Fibroblast of lung (primary cell): ENCODE measurements at places on chromosomes 11 and 22.

- DNase-seq: peak; percentile 95
These were observed 33.6 kb downstream of the TMEM184B start for GRCh38 chr22:38239101-38239761.

DNA sequence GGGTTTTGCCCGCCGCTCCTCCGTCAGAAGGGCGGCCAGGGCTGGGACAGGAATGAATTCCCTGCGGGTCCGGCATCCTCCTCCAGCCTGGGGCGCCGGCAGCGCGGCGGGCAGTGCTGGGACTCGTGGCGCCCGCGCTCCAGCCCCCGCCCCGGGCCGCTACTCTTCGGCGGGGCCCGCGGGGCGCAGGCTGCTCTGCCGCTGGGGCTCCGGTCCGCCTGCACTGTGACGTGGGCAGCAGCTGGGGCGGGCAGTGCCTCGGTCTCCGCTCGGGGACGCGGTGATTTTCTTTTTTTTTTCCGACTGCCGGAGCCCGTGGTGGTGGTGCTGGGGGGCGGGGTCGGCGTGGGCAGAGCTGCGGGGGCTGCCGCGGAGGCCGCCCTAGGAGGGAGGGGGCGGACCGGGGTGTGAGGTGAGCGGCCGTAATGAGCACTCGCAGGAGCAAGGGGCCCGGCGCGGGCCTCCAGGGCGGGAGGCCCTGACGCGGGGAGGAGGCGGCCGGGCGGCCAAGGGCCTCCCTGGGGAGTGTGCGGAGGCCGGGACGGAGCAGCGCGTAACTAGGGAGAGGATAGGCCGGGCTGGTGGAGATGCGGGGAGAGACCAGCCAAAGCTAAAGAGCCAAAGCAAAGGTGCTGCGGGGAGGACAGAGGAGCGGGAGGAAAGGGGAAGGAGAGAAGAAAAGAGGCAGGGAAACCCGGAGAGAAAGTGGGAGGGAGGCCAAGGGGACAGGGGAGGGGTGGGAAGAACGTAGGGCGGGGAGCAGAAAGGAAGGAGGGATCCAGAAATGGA lies 73.3 kb upstream of the ZBED5 start:
- peak; percentile 93 for DNase-seq

- DNase-seq: no peak
These were observed 6.5 kb downstream of the MRPL23 start for GRCh38 chr11:1953489-1954266.

DNA sequence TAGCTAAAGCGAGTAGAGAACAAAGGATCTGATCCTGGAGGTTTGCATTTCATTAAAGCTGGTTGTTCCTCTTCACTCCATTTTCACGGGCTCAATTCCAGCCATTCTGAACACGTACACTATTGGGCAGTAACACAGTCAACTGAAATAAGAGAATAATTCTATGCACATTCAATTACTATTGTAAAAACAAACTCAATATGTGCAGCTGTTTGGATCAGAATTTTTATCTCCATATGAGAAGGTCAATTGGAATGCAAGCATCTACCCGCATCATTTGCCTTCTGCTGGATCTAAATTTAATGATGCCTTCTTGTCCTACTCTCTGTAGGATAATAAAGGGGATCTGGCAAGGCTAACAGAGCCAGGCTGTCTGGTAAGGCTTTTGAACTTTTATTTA lies 562.8 kb upstream of the CCDC179 start:
- peak; percentile 36 for DNase-seq

DNA sequence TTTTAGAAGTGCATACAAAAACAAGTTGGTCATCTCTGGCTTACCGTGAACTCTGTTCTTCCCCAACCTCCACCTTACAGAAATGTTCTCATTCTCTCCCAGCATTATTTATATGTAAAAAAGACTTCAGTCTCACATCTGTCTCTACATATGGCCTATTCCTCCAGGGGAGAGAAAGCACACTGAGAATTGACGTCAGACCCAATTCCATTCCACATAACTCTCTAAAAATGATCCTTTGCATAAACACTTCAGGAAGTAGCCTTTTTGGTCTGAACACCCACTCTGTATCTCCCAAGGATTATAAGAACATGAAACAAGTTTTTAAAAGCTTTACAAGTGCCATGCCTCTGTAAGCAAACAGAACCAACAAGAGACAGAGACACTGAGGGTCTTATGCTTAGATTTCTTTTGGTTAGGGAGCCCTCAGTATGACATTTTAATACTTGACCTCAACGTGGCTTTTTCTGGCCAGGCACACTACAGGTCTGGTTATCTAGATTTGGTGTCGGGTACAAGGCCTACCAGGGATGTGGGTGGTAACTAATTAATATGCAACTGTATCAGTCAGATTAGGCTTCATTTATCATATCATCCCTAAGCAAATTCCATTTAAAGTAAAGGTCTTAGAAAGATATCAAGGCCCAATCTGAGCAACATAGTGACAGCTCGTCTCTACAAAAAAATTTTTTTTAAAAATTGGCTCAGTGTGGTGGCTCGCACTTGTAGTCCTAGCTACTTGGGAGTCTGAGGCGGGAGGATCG lies 48.5 kb upstream of the PPP2R1B start:
- peak; percentile 70 for DNase-seq

- DNase-seq: no peak
These were observed 21.2 kb downstream of the SLC5A12 start for GRCh38 chr11:26700574-26701235.

GRCh38 chr11:3224401-3225057 lies 5.9 kb upstream of the MRGPRG start:
- no peak for DNase-seq

DNA sequence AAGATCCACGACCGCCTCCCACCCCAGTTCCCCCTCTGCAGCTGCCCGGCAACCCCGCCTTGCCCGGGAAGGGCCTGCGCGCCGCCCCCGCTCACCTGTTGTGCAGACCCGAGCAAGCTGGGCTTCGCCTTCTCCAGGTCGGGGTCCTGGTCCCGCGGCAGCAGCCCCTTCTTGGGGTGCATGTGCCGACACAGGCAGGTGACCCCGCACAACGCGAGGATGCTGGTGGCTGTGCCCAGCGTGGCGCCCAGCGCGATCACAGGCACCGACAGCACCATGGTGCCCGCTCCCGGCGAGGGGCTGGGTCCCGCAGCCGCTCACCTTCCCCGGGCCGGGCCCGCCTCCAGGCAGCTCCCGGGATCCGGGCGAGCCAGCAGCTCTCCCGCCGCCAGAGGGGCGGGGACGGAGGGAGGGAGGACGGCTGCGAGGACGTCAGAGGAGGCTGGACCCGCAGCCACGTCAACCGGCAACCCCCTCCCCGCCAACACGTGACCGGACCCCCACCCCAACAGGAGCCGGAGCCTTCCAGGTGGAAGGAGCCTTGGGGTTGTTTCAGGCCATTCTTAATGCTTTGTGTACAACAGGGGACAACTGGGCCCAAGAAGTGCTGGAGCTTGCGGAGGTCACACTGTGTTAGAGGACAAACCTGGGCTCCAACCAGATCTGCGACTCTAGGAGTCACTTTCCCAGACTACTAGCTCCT lies at the start of gene SYT13:
Gene SYT13, minus strand, starts transcription at position 412 of the 703 bp plus-strand sequence. Its CDS starts 134 bp downstream, at position 278.
- DNase-seq: peak; percentile 13

DNA sequence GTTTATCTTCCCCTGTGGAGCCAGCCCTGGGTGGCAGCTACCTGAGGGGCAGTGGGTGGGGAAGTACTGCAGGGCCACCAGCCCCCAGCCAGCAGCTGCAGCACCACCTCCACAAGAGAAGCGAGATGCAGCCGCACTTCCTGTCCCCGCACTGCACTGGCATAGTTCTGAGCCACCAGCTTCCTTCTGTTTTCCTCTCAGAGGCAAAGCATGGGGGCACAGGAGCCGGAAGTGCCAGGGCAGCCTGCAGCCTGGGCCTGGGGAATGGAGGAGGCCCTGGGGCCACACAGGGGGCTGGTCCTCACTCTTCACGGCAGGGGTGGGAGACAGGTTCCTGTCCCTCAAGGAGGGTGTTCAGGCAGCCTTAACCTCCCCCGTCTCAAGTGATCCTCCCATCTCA lies 11.9 kb upstream of the SH3BP1 start:
- DNase-seq: no peak

DNA sequence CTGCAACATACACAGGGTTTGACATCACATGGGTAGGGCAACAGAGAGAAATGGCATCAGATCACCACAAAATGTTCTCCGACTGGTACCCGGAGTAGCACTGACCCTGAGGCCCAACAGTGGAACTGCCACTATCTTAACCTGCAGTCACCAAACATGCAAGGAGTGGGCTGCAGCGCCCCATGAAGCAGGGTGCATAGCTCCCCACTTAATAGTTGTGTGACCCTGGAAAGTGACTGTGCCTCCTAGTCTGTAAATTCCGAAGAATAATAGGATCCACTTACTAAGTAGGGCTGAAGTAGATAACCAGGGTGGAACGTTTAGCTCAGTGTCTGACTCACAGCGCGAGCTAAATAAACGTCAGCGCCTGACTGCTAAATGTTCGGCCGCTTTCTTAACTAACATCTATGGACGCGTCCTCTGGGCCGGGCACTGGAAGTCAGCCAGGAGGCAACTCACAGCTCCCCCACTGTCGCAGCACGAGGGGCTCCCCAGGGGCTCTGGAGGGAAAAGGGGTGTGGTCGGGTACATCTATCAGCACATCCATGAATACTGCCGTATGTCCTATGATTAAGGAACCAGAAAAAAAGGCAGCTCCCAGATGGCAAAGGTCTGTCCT lies 777 bp downstream of the LTO1 start:
- peak; percentile 88 for DNase-seq

DNA sequence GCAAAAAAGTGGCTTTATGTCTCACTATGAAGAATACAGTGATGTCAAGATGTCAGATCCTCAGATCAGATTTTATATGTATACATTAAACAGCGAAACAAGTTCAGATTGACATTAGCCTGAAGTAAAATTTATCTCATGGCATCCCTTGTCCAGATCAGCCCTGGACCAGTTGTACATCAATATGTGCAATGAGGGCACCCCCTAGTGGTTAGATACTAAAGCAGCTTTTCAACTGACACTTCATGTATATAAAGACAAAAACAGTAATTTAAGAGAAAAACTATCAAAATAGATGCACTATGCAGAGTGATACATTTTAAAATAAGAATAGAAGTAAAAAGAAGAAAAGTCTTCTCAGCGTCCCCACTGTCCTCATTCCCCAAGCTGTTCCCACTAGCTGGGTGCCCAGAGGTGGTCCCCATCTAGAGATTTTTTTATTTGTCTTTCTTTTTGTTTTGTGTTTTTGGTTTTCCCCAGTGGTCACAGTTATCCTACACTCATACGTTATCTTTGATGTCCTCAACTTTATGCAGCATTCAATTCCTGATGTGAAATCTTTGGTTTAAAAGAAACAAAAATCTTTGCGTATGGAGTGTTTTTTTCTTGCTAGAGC lies 2193.4 kb upstream of the RAG2 start:
- peak; percentile 80 for DNase-seq

DNA sequence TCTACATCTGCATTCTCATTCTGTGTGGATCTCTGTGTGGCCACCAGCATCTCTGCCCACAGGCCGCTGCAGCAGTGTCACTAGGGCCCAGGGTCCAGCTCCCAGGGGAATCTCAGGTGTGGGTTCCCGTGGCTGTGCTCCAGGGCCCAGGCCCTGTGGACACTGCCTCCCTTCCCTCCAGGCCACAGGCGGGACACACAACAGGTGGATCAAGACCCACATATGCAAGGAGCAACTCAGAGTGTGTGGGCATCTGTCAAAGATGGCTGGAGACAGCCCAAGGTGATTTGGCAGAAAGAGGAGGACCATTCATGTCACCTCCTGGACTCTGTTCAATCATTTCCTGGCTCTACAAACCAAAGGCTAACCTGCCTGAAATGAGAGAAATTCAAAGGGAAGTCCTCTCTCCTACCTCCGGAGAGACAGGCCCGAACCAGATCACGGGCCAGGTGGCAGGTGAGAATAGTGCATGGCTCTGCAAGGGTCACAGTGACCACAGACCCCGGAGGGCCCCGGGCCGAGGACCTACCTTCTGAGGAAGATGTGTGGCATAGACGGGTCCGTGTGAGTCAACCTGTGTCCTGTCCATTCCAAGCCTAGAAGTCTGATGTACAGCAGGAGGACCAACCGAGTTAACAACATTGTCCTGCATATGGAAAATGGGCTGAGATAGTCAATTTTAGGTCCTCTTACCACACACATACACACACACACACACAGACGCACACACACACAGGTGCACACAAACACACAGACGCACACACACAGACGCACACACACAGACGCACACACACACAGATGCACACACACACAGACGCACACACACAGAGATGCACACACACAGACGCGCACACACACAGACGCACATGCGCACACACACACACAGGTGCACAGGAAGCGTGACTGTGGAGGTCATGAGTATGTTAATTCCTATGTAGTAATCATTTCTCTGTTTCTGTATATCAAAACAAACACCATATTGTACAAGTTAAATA lies 1068.5 kb downstream of the BRD1 start:
- no peak for DNase-seq

DNA sequence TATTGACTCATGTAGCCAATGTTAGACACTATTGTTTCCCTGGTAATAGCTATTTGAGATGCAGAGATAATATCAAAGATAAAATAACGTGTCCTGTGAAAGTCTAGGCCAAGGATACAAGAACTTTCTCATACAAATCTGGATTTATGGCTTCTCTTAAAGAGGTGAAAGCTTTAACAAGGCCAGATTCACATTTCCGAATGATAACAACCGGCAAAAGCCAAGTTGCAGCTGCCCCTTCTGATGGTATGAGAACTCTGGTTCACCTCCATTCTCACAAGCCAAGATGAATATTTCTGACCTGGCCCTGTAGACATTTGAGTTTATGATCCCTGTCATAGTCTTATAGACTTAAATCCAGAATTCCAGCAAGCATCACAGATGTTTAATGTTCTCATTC lies 230.4 kb upstream of the ZC3H12C start:
- DNase-seq: no peak

GRCh38 chr11:103109818-103110388 lies 677 bp downstream of the DYNC2H1 start:
- DNase-seq: peak; percentile 26

DNA sequence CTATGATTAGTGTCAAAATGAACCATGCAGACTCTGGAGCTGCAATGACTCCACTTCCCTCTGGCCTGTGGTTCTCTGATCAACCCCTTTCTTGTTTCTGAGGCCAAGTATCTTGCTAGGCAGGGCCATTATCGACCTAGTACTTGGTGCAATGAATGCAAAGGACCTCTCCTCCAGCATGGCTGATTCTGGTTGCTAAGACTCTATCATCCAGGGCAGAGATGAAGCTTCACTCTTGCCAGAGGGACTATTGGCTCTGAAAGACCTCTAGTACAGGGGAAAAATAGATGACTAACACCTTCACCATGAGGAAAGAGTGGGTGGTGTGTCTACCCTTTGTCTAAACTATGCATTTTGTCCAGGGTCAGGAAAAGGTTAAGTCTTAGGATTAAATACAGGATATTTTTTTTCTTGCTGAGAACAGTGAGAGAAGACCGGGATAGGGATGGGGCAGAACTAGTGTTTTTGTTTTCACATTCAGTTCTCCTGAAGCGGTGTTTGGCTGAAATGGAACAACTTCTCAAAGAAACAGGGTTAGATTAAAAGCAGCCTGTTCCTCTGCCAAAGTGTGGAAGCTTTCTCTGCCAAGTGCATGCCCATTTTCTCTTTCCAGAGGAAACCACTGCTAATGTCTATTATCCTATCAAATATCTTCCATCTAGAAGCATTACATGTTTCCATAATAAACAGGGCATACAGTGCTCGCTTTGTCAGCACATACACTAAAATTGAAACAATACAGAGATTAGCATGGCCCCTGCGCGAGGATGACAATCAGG lies 5.0 kb upstream of the MTFP1 start:
- peak; percentile 96 for DNase-seq

GRCh38 chr11:128394431-128395089 lies 192.8 kb downstream of the ETS1 start:
- DNase-seq: peak; percentile 31
